ENCODE measurements at places on chromosomes 3 and 15. TPM values are rescaled to one million over a fixed set of nuclear protein-coding genes. Genes with fewer than 3 reads are reported as not detected.

GRCh38 chr3:121630355-121630754 lies 30.3 kb downstream of the HCLS1 start:
- H3K4me1 ChIP-seq = no peaks in the 10 kb centered on the region
- H3K27ac ChIP-seq = no peak overlapping the region
- no peaks in the 10 kb centered on the region for H3K36me3 ChIP-seq
- no peak overlapping the region for H3K4me3 ChIP-seq
- no peaks in the 10 kb centered on the region for H3K27me3 ChIP-seq

- no peak overlapping the region for H3K27ac ChIP-seq
- peaks cover 2% of the 10 kb centered on the region for H3K4me1 ChIP-seq
- H3K4me3 ChIP-seq = no peak overlapping the region
- no peak for DNase-seq
- H3K27me3 ChIP-seq = no peaks in the 10 kb centered on the region
These were observed 153.0 kb upstream of the CGNL1 start for GRCh38 chr15:57223345-57223744.

DNA sequence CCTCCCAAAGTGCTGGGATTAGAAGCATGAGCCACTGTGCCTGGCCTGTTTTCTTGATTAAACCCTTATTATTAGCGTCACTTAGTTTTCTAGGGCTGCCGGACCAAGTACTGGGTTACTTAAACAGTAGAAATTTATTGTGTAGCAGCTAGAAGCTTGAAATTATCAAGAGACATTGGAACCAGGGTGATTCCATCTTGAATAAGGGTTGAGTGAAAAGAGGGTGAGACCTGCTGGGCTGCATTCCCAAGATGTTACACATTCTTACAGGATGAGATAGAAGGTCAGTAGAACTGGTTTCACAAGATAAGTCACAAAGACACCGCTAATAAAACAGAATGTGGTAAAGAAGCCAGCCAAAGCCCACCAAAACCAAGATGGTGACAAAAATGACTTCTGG lies 18.6 kb upstream of the FSTL1 start:
- peaks cover 3% of the 10 kb centered on the region for H3K4me1 ChIP-seq
- no peak for DNase-seq
- H3K36me3 ChIP-seq = no peaks in the 10 kb centered on the region

DNA sequence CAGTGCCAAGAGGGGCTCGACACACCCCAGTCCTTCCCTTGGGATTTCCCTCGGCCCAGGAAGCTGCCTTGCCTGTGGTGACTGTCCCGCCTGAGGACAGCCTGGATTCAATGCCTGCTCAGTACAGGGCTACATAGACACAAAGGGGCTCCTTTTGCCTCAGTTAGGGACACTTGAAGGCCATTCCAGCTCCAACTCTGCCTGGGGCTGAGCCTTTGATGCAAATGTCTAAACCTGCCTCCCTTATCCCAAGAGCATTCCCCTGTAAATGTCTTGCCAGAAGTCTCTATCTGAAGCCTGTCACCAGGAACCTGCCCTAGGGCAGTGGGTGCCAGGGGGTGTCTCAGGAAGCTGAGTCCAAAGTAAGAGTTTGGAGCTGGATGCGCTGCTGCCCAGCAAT lies 19.3 kb upstream of the LYSMD4 start:
- no peak overlapping the region for H3K27ac ChIP-seq
- no peak for DNase-seq

DNA sequence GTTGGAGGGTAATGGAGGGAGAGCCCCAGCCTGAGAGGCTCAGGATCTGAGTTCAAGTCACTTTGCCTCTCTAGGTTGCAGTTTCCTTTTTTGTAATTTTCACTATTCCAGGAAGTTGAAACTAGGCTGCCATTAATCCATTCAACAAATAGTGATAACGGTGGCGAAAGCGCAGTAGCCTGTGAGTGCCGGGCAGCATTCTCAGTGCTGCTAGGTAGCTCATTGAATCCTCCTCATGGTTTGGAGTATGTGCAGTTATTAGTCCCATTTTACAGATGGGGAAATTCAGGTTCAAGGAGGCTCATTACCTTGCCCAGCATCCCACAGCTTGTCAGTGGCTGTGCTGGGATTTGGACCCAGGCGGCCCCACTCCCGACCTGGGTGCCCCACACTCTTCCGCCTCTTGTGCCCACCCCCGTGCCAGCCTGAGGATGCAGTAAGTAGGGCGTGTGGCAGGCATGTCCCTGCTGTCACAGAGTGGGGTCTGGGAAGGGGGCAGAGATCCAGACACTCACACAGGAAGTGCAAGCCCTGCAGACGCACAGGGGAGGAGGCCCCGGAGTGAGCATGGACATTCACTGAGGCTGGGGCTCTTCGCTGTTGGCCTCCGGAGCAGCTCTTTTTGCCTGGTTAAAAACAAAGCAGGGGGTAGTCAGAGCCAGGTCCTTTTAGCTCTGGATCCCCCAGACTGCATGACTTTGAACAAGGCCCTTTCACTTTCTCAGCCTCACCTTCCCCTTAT lies 58.8 kb downstream of the SLC6A6 start:
- H3K27ac ChIP-seq = no peak overlapping the region
- no peak for DNase-seq
- peaks cover 20% of the 10 kb centered on the region for H3K27me3 ChIP-seq
- H3K4me3 ChIP-seq = no peak overlapping the region

DNA sequence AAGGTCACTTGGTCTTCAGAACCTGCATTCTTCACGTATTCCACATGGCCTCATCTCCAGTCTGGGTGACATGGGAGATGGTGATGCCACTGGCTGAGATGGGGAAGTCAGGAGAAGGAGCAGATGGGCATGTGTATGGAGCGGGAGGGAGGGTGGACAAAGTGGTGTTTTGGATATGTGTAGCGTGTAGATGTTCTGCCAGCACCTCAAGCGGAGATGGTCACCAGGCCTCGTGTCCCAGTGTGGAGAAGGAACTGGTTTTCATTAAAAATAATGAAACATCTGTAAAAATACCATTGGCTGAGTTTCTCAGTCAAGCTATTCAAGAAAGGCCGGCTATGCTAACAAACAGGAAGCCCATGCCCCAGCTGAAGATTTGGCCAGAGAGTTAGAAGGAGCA lies 26.2 kb downstream of the LARP6 start:
- no peak overlapping the region for H3K4me3 ChIP-seq
- no peak overlapping the region for H3K27ac ChIP-seq
- no peaks in the 10 kb centered on the region for H3K27me3 ChIP-seq
- peaks cover 17% of the 10 kb centered on the region for H3K36me3 ChIP-seq

- no peak for DNase-seq
- peaks cover 43% of the 10 kb centered on the region for H3K27me3 ChIP-seq
- H3K27ac ChIP-seq = no peak overlapping the region
- no peaks in the 10 kb centered on the region for H3K36me3 ChIP-seq
These were observed 277.3 kb upstream of the TLE3 start for GRCh38 chr15:70375006-70375431.

DNA sequence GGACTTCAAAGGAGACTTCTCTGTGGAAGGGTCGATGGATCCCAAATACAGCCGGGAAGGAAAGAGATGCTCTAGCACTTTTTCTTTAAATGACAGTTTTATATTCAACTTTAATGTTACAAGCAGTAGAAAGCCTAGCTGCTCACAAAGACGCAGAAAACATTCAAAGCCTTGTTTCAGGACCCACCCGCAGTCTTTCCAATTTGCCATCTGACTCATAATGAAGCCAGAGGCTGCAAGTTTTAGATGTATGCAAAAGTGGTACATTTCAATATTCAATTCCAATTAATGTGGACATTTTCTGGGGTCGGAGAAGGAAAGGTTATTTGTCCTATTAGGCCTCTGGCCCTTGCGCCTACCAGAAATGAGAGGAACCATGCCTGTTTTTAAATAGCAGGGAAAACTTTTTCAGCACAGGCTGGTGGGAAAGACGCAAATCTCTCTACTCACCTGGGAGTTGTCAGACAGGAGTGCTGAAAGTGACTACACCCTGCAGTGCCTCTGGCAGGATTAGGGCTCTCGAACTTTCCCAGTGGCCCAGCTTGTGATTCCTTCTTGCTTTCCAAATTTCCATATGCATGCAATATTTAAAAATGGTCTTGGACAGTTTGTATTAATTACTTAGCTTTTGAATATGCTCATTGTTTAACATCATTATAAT lies 117.4 kb upstream of the MBNL1 start:
- H3K36me3 ChIP-seq = no peaks in the 10 kb centered on the region
- DNase-seq = no peak
- no peak overlapping the region for H3K4me3 ChIP-seq

GRCh38 chr15:95930659-95931375 lies 399.7 kb upstream of the NR2F2 start:
- H3K27ac ChIP-seq = no peak overlapping the region
- no peak overlapping the region for H3K4me3 ChIP-seq
- H3K36me3 ChIP-seq = no peaks in the 10 kb centered on the region
- H3K4me1 ChIP-seq = peaks cover 9% of the 10 kb centered on the region
- DNase-seq = peak; percentile 77

- H3K27ac ChIP-seq = no peak overlapping the region
- peaks cover 9% of the 10 kb centered on the region for H3K4me1 ChIP-seq
- H3K36me3 ChIP-seq = peaks cover 14% of the 10 kb centered on the region
- H3K4me3 ChIP-seq = peak overlapping the region; percentile 67
- peak; percentile 21 for DNase-seq
- H3K27me3 ChIP-seq = no peaks in the 10 kb centered on the region
These were observed 891 bp downstream of the EXOG start for GRCh38 chr3:38497031-38497430.

- H3K4me3 ChIP-seq = no peak overlapping the region
- H3K4me1 ChIP-seq = peaks cover 6% of the 10 kb centered on the region
- no peak overlapping the region for H3K27ac ChIP-seq
- no peaks in the 10 kb centered on the region for H3K36me3 ChIP-seq
- no peak for DNase-seq
These were observed 129.9 kb downstream of the ATP10A start for GRCh38 chr15:25733036-25733855.

- DNase-seq = no peak
- no peaks in the 10 kb centered on the region for H3K27me3 ChIP-seq
- no peaks in the 10 kb centered on the region for H3K36me3 ChIP-seq
These were observed 101.1 kb upstream of the DLG1 start for GRCh38 chr3:197399486-197399885.

DNA sequence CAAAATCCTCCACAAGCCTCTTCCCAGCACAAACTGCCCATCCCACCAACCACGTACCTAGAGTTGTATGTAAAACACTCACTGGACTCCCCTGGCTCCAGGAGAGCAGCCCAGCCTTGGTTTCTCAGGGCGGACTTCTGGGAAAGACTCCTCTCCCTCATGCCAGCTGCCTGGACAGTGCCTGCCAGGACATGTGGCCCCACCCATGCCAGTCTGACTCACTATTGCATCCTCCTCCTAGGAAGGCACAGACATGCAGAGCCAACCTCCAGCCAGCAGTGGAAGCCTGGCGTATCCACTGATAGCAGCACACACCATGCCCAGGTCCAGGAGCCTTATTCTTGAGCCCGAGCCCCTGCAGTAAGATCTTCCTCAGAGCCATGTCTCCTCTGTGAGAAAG lies 8.6 kb downstream of the PKM start:
- peaks cover 59% of the 10 kb centered on the region for H3K4me1 ChIP-seq
- H3K27ac ChIP-seq = peak overlapping the region; percentile 81
- no peaks in the 10 kb centered on the region for H3K27me3 ChIP-seq
- peaks cover 49% of the 10 kb centered on the region for H3K36me3 ChIP-seq
- peak; percentile 57 for DNase-seq

DNA sequence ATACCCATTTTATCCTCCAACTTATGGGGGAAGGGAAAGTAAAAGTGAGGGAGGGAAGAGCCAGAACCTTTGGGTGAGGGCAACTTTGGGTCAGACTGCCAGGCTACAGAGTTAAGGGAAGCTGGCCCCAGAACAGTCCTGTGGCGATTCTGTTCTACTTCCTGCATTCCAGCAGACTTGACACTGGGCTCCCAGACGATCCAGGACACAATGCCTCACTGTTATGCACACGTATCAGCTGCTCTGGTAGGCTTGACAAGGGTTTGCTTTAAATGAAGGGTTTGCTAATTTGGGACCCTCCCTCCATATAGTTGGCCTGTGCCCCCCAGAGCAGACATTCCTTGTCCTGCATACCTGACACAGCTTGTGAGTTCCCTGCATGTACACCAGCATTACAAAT lies 10.7 kb downstream of the GORASP1 start:
- H3K27me3 ChIP-seq = no peaks in the 10 kb centered on the region
- H3K36me3 ChIP-seq = peaks cover 80% of the 10 kb centered on the region
- peaks cover 4% of the 10 kb centered on the region for H3K4me1 ChIP-seq

DNA sequence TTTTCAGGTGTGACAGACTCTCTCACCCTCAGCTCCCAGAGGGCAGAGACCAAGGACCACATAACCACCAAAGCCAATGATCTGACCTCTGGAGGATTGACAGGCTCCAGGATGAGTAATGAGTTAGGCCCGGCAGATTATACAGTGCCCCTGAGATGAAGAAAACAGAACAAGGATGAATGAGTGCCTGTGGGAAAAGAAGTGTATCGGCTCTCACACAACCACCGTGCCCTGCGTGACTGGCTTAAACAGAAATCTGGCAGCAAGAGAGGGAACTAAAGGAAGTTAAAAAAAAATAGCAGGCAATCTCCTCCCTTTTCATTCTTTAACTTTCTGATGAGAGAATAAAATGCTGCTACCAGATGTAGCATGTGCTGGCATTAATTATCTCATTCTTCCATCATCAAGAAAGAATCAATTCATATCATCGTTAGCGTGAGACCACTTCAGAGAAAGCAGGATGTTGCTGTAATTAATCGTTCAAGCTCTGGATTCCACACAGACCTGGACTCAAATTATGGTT lies 227.5 kb upstream of the COL8A1 start:
- H3K27me3 ChIP-seq = no peaks in the 10 kb centered on the region
- no peaks in the 10 kb centered on the region for H3K4me1 ChIP-seq
- H3K4me3 ChIP-seq = no peak overlapping the region
- H3K36me3 ChIP-seq = no peaks in the 10 kb centered on the region
- H3K27ac ChIP-seq = no peak overlapping the region

DNA sequence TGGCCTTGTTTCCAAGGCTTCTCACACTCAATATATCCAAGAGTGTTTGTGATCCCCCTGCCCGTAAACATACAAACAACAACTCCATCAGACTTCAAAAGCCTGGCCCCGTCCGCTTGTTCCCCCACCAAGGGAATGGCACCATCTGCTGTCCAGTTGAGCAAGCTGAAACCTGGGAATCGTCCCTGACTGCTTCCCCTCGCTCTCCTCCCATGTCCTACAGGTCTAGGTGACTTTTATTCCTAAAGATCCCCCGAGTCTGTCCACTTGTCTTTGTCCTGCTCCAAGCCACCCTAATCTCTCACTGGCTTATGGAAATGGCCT lies 27.9 kb upstream of the FAM174B start:
- DNase-seq = peak; percentile 59
- no peak overlapping the region for H3K4me3 ChIP-seq
- peak overlapping the region; percentile 79 for H3K27ac ChIP-seq
- no peaks in the 10 kb centered on the region for H3K27me3 ChIP-seq
- H3K36me3 ChIP-seq = no peaks in the 10 kb centered on the region
- H3K4me1 ChIP-seq = peaks cover 11% of the 10 kb centered on the region

- H3K27ac ChIP-seq = no peak overlapping the region
- H3K27me3 ChIP-seq = no peaks in the 10 kb centered on the region
- no peak for DNase-seq
These were observed 552.6 kb downstream of the NSUN3 start for GRCh38 chr3:94615275-94616065.

- DNase-seq = no peak
- H3K4me1 ChIP-seq = no peaks in the 10 kb centered on the region
- H3K4me3 ChIP-seq = no peak overlapping the region
- no peaks in the 10 kb centered on the region for H3K27me3 ChIP-seq
These were observed 19.7 kb upstream of the ZNF280D start for GRCh38 chr15:56752986-56753385.

TMEM40 gene
- 6.4 TPM for total RNA-seq

COL6A5 gene
- 0.09 TPM for total RNA-seq

ERICH6 gene
- 0.09 TPM for total RNA-seq

SNURF gene
- 16.7 TPM for total RNA-seq

AMIGO3 gene
- total RNA-seq = 1.2 TPM

ARNT2 gene
- total RNA-seq = 4.9 TPM

MTHFS gene
- total RNA-seq = 12.4 TPM

CERS3 gene
- 0.58 TPM for total RNA-seq

ARGFX gene
- total RNA-seq = not detected

Measured in muscle of leg (tissue), 16 donors.